Muscle of leg (tissue), 16 donors: ENCODE measurements at places on chromosomes 12 and 14. TPM values are rescaled to one million over a fixed set of nuclear protein-coding genes. Genes with fewer than 3 reads are reported as not detected.
A peak's percentile ranks its signal among the peaks of the same experiment; 100 is the strongest.

- peak; percentile 43 for DNase-seq
These were observed 3.0 kb downstream of the FIGNL2 start for GRCh38 chr12:51845482-51845881.

- no peak for DNase-seq
These were observed 37.1 kb upstream of the OR5AU1 start for GRCh38 chr14:21192875-21193535.

- no peak for DNase-seq
These were observed 238.5 kb upstream of the LHX5 start for GRCh38 chr12:113710216-113710615.

DNA sequence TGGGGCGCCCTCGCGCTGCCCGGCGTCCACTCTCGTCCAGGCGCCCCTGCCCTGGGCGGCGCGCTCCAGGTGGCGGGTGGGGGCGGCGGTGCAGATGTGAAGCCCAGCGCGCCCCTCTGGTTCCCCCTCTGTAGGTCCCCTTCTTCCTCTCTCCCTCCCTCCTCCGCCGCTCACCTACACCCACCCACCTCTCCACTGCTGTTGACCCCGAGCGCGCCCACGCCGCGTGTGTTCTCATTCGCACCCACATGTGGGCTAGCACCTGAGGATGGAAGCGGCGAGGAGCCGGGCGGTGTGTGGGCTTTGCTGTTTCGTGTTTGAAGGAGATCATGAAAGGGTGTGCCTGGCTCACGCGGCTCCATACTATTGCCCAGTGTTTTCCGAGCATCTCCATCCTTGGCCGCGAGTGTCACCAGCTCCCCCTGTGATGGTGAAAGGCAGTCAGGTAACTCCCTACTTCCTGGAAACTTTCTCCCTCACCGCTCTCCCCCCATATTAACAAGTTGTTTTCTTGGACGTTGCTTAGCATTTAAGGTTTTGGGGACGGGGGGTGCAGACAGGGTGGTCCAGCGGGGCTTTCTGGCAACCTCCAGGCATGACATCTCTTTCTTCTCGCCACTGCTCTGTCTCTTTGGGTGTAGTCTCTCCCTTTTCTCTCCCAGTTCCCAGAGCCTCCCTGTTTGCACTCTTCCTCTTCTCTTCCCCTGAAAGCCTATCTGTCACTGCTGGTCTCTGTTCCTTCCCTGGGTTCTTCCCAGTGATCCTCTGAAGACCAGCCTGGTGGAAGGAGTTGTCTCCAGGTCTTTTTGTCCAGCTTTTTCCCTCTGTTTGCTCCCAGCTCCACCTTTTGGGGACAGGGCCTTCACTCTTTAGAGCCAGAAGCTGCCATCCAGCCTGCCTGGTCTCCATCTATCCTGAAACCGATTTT is 1.6 kb downstream of the CACNA1C start:
- DNase-seq = peak; percentile 62

Gene KCNA5
- 2.9 TPM for total RNA-seq
